ENCODE measurements at places on chromosomes 1 and 21. TPM values are rescaled to one million over a fixed set of nuclear protein-coding genes. Genes with fewer than 3 reads are reported as not detected.

ATP5PO gene
- 384 TPM for total RNA-seq

FCER1A gene
- not detected for total RNA-seq

GNAT2 gene
- total RNA-seq, result 0.30 TPM

AK4 gene
- 3.3 TPM for total RNA-seq

OR2T29 gene
- not detected for total RNA-seq

PSMB2 gene
- total RNA-seq, result 76.1 TPM

AIRE gene
- total RNA-seq, result not detected

TBX15 gene
- under 0.01 TPM for total RNA-seq

HSPA6 gene
- under 0.01 TPM for total RNA-seq

LEFTY1 gene
- total RNA-seq, result not detected

MATN1 gene
- not detected for total RNA-seq

AADACL4 gene
- total RNA-seq, result not detected

EMC1 gene
- total RNA-seq, result 63.9 TPM

KCND3 gene
- not detected for total RNA-seq

PARP1 gene
- 157 TPM for total RNA-seq

BEST4 gene
- total RNA-seq, result not detected

TEX38 gene
- not detected for total RNA-seq

SMG5 gene
- total RNA-seq, result 33.0 TPM

RHOU gene
- 1.0 TPM for total RNA-seq

RGS7 gene
- 0.50 TPM for total RNA-seq

CCNL2 gene
- 53.2 TPM for total RNA-seq

SPRR2A gene
- total RNA-seq, result not detected

CDC20 gene
- total RNA-seq, result 220 TPM

NLRP3 gene
- not detected for total RNA-seq

SPATA46 gene
- not detected for total RNA-seq

SHISAL2A gene
- not detected for total RNA-seq

PTGS2 gene
- 0.17 TPM for total RNA-seq

OPTC gene
- total RNA-seq, result not detected

SLC35D1 gene
- total RNA-seq, result 10.3 TPM

C4BPA gene
- total RNA-seq, result not detected

C8B gene
- total RNA-seq, result not detected

OPRD1 gene
- not detected for total RNA-seq

HDAC1 gene
- 56.5 TPM for total RNA-seq

TNFRSF8 gene
- not detected for total RNA-seq

MROH7 gene
- not detected for total RNA-seq

KCNE1 gene
- total RNA-seq, result 0.45 TPM

SCAMP3 gene
- 125 TPM for total RNA-seq

BSND gene
- not detected for total RNA-seq

ALPL gene
- total RNA-seq, result 7.2 TPM

RRAGC gene
- 5.2 TPM for total RNA-seq

SHISA4 gene
- total RNA-seq, result 23.6 TPM

MIXL1 gene
- not detected for total RNA-seq

ELAPOR1 gene
- under 0.01 TPM for total RNA-seq

PSMB4 gene
- total RNA-seq, result 333 TPM

TSPAN1 gene
- 0.89 TPM for total RNA-seq

CFHR5 gene
- total RNA-seq, result not detected

OLFML3 gene
- 48.5 TPM for total RNA-seq

CD84 gene
- total RNA-seq, result not detected

NIBAN1 gene
- 23.6 TPM for total RNA-seq

CHAF1B gene
- 12.5 TPM for total RNA-seq

CTH gene
- 9.2 TPM for total RNA-seq

TP73 gene
- not detected for total RNA-seq

AGBL4 gene
- total RNA-seq, result 0.15 TPM

FAM72D gene
- 3.2 TPM for total RNA-seq

GPR52 gene
- not detected for total RNA-seq

CSMD2 gene
- total RNA-seq, result under 0.01 TPM
